EH (cell line): ENCODE measurements at places on chromosomes 6 and 20.

GRCh38 chr6:112760831-112761230 lies 413.7 kb downstream of the RFPL4B start:
- peak; percentile 70 for DNase-seq

- DNase-seq, result peak; percentile 95
These were observed 9.5 kb downstream of the NT5E start for GRCh38 chr6:85459224-85459901.

DNA sequence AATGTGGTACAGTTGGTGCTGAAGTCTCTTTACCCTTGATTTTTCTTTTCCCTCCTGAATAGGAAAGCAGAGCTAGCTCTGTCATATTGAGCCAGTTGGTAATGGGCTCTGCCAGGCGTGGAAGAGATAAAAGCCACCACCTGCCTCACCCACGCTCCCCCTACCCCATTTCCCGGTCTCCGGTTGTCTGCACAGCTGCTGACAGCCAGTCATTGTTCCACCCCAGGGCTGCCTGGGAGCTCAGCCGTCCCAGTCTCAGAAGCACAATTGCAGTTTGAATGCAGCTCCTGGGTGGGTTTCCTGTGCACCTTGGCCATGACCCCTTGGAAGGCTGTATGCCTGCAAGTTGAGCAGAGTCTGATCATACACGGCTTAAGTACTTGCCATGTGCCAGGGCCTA lies 675.2 kb upstream of the FLRT3 start:
- no peak for DNase-seq

GRCh38 chr20:4469910-4470309 lies 251.8 kb upstream of the PRND start:
- no peak for DNase-seq

- peak; percentile 82 for DNase-seq
These were observed 38.2 kb downstream of the CAP2 start for GRCh38 chr6:17431581-17431980.

DNA sequence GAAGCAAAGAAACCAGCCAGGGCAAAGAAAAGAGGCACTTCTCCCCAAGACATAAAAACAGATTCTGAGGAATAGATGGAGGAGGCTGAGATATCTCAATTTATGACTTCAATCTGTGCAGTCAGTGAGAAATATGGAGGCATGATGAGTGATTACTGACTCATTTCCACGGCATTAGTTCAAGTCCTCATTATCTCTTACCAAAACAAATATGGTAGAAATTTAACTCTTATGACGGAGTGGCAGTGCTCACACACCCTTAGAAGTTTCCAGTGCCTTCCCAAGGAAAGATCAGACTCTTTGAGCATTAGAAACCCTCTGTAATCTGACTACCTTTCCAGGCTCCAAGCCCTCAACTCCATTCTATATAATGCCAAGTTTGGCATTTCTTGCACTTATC lies 364.1 kb downstream of the ARHGAP18 start:
- peak; percentile 92 for DNase-seq

DNA sequence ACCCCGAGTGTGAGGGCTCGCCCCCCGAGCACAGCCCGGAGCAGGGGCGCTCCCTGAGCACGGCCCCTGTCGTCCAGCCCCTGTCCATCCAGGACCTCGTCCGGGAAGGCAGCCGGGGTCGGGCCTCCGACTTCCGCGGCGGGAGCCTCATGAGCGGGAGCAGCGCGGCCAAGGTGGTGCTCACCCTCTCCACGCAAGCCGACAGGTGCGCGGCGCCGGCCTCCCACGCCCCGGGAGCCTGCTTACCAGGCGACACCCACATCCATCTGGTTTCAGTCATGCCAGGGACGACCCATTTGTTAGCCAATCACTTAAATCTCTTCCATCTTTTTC lies 73.5 kb upstream of the PBOV1 start:
- DNase-seq, result no peak

DNA sequence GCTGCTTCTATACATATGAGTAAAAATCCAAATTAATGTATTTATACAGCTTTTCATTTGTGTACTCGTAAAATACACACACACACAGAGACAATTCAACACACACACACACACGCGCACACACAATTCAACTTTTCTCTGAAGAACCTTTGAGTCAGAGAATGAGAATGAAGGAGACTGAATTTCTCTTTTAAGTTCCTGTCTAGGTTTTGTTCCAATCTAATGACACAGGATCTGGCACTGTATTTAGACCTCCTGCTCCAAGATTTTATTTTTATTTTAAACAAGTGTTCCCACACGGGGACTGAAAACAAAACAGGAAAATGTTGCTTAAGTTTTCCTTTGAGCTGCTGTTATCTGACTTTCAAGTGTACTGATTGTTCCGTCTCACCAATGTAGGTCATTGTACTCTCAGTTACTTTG lies 250.8 kb downstream of the LAMA2 start:
- peak; percentile 20 for DNase-seq

DNA sequence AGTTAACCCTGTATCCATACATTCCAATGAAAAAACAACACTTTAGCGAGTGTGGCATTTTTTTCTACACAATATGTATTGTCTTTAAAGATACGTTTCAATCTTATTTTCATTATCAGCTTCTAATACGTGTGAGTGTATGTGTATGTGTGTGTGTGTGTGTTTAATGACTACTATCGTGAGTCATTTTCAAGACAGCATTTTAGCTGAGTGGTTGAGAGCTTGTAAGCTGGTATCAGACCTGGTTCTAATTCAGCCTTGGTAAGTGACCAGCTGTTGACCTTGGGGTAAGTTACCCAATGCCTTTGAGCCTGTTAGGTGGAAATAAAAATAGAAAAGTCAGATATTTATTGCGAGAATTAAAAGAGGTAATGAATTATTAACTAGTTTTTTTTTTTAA lies 320.0 kb upstream of the NT5E start:
- no peak for DNase-seq

DNA sequence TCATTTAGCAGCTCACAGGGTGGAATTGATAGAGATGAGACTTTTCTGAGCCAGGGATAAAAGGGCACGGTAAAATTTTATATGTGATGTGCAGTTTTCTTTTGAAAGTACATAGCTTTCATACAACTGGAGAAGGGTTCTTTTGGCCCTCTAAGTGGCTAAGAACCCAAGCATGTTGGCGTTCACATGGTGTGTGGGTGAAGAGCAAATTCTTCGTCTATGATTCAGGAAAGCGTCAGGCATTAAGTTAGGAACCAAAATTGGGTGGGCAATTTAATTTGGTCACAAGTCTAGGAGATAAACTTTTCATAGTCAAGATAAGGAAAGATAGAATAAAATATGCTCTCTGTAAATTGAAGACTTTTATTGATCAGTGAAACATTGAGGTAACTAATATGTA lies 153.9 kb downstream of the UTRN start:
- no peak for DNase-seq

DNA sequence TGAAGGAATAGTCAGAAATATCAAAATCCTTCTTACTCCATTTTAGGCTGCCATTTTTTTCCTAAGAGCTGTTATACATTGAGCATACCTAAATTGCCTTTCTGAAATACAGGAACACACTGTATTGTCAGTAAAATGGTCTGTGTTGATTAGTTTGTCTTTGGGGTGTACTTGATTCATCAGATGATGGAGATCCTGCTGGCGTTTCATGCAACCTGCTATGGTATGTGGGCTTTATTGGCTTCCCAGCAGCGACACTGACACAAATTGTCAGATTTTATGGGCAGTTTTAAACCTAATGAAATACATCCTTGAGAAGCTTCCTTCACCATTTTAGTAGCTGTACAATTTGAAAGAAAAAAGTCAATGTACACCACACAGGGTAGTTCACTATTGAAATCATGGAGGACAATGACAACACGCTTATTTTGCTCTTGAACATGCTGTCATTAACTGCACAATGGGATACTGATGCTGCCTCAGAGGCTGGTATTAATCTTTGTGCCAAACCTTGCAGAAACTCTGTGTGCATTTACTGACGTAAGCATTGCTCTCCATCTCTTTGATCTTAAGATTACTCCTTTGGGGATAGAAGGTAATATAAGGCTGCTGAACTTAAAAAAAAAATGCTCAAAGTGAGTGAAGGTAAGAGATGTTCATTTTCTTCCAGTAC lies 124.9 kb downstream of the LAMA2 start:
- no peak for DNase-seq

DNA sequence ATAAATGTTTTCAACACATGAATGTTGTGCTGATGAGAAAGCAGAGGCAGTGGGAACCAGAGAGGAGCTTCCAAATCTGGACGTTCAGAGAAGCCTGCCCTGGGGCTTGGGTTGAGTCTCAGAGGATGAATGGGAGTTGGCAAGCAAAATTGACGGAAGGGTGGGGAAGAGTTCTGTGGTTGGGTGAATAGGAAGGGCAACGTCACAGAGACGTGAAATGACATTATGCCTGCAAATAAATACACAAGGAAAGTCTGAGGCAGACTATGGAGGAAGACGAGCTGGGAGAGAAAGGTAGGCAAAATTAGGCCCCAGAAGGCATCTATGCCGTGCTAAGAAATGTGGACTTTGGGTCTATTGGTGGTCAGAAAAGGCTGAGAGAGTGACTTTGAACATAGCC lies 25.2 kb upstream of the SGK1 start:
- no peak for DNase-seq

DNA sequence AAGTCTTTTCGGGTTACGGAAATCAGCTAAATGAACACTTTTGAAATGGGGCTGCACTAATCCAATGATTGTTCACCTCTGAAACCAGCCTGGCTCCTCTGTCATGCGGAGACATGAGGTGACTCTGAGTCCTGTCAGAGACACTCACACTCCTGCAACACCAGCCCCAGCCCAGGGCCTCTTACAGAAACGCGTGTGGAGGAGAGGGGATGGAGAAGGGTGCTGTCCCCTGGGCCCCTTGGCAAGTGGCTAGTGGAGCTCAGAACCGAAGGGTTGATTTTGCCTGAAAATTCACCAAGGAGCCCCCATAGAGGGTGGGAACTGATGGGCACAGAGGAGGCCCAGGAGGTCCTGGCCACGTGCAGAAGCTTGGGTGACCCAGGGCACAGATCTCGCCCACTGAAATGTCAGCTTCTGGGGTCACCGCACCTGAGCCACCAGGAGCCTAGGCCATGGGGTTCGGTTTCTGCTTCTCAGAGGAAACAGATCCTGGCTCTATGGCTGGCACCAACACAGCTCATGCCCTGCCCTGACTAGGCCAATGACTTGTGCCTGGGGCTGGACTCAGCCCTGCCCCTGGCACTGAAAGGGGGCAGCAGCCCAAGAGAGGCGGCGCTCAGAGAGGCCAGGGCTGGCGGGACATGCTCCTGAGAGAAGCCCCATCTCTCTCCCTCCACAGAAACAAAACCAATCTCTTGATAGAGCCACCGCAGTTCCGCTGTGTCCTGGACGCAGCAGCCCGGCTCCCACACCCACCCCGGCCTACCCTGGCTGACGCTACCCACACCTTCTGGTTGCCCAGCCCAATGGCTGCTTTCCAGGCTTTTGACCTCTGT lies 144.7 kb downstream of the ERMARD start:
- DNase-seq, result no peak

GRCh38 chr20:63577317-63577894 lies 3.4 kb upstream of the HELZ2 start:
- no peak for DNase-seq

- no peak for DNase-seq
These were observed 374 bp upstream of the ABCC10 start for GRCh38 chr6:43426928-43427405.

- DNase-seq, result peak; percentile 45
These were observed 30.5 kb upstream of the HFE start for GRCh38 chr6:26056583-26057350.

GRCh38 chr6:86516087-86516486 lies 421.2 kb upstream of the HTR1E start:
- no peak for DNase-seq

DNA sequence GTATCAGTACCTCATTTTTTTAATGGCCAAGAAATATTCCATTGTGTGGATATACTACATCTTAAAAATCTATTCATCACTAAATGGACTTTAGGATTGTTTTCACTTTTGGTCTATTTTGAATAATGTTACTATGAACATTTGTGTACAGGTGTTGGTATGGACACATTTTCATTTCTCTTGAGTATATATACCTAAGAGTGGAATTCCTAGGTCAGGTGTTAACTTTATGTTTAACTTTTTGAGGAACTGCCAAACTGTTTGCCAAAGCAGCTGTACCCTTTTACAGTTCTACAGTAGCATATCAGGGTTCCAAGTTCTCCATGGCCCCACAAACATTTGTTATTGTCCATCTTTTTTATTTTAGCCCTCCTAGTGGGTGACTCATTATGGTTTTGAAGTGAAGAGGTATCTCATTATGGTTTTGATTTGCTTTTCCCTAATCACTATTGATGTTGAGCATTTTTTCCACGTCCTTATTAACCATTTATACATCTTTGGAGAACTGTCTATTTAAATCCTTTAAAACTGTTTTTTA lies 28.2 kb downstream of the DSTN start:
- DNase-seq, result no peak

DNA sequence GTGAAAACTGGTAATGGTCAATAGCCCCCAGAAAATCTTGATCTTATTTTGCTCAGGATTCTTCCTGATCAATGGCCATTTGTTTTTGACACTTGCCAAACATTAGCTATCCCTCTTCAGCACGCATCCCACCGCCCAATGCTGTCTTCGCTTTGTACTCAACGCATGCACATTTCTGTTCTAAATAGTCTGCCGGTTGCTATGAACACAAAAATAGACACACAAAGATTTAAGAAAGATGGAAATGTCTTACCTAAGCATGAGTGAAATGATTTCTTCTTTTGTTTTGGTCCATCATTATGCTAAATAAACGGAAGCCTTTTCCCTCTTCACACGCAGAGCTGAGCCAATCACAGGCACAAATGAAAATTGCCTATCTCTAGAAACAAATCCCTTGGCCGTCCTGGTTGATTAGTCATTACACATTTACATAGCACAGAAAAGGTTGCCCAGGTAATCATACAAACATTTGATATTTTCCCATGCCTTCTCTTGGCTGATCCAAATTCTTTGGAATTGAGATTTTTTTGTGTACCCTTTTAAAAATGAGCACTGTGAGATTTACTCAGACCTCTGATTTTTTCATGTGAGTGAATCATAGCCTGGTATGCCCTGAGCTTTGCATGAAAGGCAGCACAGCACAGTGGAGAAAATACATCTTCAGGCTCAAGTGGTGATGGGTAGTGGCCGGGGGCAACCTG lies 70.5 kb upstream of the FAM184A start:
- DNase-seq, result peak; percentile 31

GRCh38 chr20:46893877-46894578 lies 615 bp upstream of the EYA2 start:
- DNase-seq, result no peak

GRCh38 chr6:33380272-33380981 lies 11.2 kb upstream of the KIFC1 start:
- no peak for DNase-seq

DNA sequence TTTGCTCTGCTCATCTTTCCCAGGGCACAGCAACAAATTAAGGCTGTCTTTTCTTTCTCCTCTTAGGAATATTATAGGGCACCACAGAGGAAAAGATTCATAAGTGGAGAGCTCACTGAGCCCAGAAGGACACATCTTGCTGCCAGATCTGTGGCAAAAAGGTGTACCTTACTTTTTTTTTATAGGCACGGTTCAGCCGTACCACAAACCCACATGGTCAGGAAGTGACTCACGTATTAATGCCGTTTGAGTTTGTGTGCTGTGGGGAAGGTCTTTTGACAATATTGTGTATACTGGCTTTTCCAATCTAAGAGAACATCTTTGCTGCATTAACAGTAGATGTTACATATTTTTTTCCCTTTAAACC lies 28.4 kb downstream of the PAQR8 start:
- peak; percentile 65 for DNase-seq

GRCh38 chr6:26006086-26006939 lies 43.7 kb downstream of the TRIM38 start:
- DNase-seq, result no peak
